ENCODE measurements at places on chromosomes 11 and 22. TPM values are rescaled to one million over a fixed set of nuclear protein-coding genes. Genes with fewer than 3 reads are reported as not detected.
A peak's percentile ranks its signal among the peaks of the same experiment; 100 is the strongest.

GRCh38 chr11:18321969-18322711, at the start of the genes GTF2H1 and HPS5:
Gene GTF2H1, plus strand, starts transcription at chr11:18322567. Its CDS starts 10,508 bp downstream, at chr11:18333075.
Gene HPS5, minus strand, starts transcription at chr11:18322140. Its CDS starts 4,282 bp downstream, at chr11:18317858.
- no peaks in the 10 kb centered on the region for H3K27me3 ChIP-seq
- peak; percentile 98 for DNase-seq
- H3K36me3 ChIP-seq, result no peaks in the 10 kb centered on the region
- peaks cover 19% of the 10 kb centered on the region for H3K4me1 ChIP-seq

- peak; percentile 91 for DNase-seq
- H3K4me1 ChIP-seq, result no peaks in the 10 kb centered on the region
- H3K36me3 ChIP-seq, result no peaks in the 10 kb centered on the region
These were observed 23.9 kb upstream of the SCGB1A1 start for GRCh38 chr11:62394825-62395538.

- no peak for DNase-seq
- H3K4me3 ChIP-seq, result no peak overlapping the region
- no peaks in the 10 kb centered on the region for H3K27me3 ChIP-seq
- no peaks in the 10 kb centered on the region for H3K36me3 ChIP-seq
- H3K4me1 ChIP-seq, result no peaks in the 10 kb centered on the region
These were observed 24.6 kb downstream of the OR2AG2 start for GRCh38 chr11:6747097-6747668.

DNA sequence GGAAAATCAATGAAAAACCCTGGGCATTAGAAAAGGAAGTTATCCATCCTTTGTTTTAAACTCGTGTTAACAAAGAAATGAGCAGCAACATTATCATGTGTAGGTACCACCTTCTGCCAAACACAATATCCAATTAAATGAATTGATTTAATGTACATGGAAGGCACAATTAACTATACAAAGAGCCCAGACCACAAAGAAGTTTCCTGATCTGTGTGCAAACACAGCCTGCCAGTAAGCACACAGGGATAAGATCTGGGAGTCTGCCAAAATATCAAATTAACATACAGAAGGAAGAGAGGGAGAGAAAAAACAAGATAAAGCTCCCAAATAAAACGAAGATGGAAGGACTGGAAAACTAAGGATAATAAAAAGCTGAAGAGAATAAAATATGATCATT, 54.1 kb upstream of the SLC25A1 start:
- H3K27ac ChIP-seq, result no peak overlapping the region
- H3K27me3 ChIP-seq, result no peaks in the 10 kb centered on the region
- H3K4me3 ChIP-seq, result no peak overlapping the region
- H3K4me1 ChIP-seq, result no peaks in the 10 kb centered on the region
- H3K36me3 ChIP-seq, result no peaks in the 10 kb centered on the region

DNA sequence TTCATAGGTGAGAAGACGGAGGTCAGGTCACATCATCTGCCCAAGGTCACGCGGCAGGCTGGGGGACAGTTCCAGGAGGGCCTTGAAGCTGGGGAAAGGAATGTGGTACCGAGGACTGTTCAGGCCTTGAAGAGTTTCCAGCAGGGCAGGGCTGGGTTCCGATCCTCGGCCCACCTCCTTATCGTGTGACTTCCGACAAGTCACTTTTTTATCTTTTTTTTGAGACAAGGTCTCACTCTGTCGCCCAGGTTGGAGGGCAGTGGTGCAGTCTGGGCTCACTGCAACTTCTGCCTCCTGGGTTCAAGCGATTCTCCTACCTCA, 623 bp downstream of the NDUFS8 start:
- H3K36me3 ChIP-seq, result no peaks in the 10 kb centered on the region
- no peaks in the 10 kb centered on the region for H3K4me1 ChIP-seq
- no peaks in the 10 kb centered on the region for H3K27me3 ChIP-seq

GRCh38 chr11:111046291-111046690, 199.2 kb upstream of the POU2AF2 start:
- no peaks in the 10 kb centered on the region for H3K36me3 ChIP-seq
- H3K4me1 ChIP-seq, result no peaks in the 10 kb centered on the region
- no peak overlapping the region for H3K4me3 ChIP-seq
- DNase-seq, result no peak

DNA sequence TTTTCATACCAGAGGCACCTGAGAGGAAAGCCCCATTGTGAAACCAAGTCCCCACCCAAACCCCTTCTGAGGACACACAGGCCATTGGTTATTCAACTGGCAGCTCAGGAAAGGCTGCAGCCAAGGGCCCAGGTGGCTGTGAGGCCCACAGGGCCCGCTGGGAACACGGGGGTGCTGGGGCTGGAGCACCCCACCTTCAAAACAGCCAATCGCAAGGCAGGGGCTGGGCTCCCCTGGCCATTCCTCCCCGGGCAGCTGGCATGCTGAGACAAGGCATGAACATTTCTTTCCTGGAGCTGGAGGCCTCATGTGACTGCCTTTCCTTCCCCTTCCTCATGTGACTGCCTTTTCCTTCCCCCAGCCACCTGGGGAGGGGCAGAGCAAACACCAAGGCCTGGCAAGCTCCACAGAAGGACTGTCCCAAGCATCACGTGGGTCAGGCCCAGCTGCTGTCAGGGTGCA, 76.9 kb downstream of the PIWIL3 start:
- DNase-seq, result no peak
- H3K27me3 ChIP-seq, result no peaks in the 10 kb centered on the region
- no peaks in the 10 kb centered on the region for H3K4me1 ChIP-seq
- no peak overlapping the region for H3K4me3 ChIP-seq
- no peak overlapping the region for H3K27ac ChIP-seq
- H3K36me3 ChIP-seq, result no peaks in the 10 kb centered on the region

- H3K4me3 ChIP-seq, result no peak overlapping the region
- H3K27me3 ChIP-seq, result no peaks in the 10 kb centered on the region
- H3K27ac ChIP-seq, result no peak overlapping the region
These were observed 134.4 kb upstream of the NCAM1 start for GRCh38 chr11:112826788-112827187.

DNA sequence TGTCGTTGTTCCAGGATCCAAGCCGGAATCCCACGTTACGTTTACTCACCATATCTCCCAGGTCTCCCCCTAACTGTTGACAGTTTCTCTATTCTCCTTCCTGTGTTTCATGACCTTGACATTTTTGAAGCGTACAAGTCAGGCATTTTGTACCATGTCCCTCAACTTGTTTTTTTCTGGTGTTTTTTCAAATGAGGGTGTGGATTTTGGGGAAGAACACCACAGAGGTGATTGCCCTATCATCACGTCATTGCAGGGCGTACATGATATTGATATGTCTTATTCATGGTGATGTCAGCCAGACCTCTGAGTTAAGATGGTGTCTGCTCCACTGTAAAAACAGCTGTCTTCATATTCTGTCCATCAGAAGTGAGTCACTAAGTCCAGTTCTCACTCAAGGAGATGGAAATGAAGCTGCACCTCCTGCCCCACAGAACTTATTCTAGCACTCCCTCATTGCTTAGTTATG, 28.3 kb upstream of the SOX10 start:
- H3K36me3 ChIP-seq, result no peaks in the 10 kb centered on the region
- H3K27me3 ChIP-seq, result no peaks in the 10 kb centered on the region
- no peak overlapping the region for H3K4me3 ChIP-seq
- DNase-seq, result no peak

- H3K27ac ChIP-seq, result no peak overlapping the region
- no peaks in the 10 kb centered on the region for H3K27me3 ChIP-seq
- H3K36me3 ChIP-seq, result no peaks in the 10 kb centered on the region
- peaks cover 28% of the 10 kb centered on the region for H3K4me1 ChIP-seq
These were observed 11.0 kb downstream of the CTNND1 start for GRCh38 chr11:57772562-57772961.

DNA sequence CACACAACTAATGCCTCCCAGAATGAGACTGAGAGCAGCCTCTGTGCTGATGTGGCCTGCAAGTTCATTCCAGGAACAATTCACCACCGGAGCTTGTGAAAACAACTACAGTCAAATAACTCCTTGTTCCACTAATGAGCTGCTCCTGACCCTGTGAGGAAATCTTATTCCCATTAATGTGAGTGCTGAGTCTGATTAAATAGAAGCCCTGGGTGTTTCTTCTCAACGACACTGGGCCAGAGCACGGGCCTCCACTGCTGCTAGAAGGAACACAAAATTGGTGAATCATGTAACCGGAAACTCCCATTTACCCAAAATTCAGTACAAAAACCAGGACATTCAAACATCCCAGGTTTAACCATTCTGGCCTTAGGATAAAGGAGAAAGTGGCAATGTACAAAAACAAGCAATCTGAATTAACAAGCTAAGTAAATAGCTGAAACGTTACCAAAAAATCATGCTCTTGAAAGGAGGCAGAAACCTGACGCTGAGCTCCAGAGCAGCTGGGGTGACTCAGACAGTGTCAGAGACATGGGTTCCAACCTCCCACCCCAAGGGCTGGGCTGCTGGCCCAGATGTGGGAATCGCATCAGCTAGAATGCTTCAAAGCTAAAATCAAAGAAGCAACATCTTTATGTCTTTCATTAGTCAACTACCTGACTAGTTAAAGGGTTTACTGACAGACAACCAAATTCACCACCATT, 26.7 kb downstream of the SERGEF start:
- H3K27me3 ChIP-seq, result no peaks in the 10 kb centered on the region
- DNase-seq, result peak; percentile 67
- peaks cover 11% of the 10 kb centered on the region for H3K4me1 ChIP-seq
- H3K27ac ChIP-seq, result peak overlapping the region; percentile 96

DNA sequence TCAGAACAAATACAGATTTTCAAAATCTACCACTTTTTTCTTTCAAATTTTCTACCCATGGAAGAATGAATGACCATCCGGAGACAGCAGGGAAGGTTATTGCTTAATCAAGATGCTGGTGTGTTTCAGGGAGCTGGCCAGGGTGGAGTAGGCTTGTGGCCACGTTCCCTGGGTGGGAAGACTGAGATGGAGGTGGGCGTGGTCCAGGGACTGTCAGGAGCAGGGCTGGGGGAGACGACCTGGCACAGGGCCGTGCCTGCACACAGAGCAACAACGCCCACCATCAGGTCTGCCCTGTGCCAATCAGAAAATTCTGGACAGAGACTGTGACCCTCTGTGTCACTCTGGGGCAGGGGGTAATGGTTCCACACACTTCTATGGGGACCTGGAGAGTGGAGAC, 7.1 kb upstream of the APOBEC3H start:
- no peaks in the 10 kb centered on the region for H3K36me3 ChIP-seq
- no peak overlapping the region for H3K4me3 ChIP-seq
- no peak for DNase-seq
- H3K27ac ChIP-seq, result no peak overlapping the region
- H3K27me3 ChIP-seq, result no peaks in the 10 kb centered on the region

GRCh38 chr11:64734811-64735724, 8.9 kb downstream of the RASGRP2 start:
- no peak overlapping the region for H3K4me3 ChIP-seq
- DNase-seq, result no peak
- H3K4me1 ChIP-seq, result no peaks in the 10 kb centered on the region
- no peak overlapping the region for H3K27ac ChIP-seq

- H3K4me3 ChIP-seq, result no peak overlapping the region
- no peak for DNase-seq
- H3K27me3 ChIP-seq, result no peaks in the 10 kb centered on the region
- H3K27ac ChIP-seq, result no peak overlapping the region
- no peaks in the 10 kb centered on the region for H3K4me1 ChIP-seq
These were observed 857.9 kb downstream of the TBC1D22A start for GRCh38 chr22:47620391-47620790.

DNA sequence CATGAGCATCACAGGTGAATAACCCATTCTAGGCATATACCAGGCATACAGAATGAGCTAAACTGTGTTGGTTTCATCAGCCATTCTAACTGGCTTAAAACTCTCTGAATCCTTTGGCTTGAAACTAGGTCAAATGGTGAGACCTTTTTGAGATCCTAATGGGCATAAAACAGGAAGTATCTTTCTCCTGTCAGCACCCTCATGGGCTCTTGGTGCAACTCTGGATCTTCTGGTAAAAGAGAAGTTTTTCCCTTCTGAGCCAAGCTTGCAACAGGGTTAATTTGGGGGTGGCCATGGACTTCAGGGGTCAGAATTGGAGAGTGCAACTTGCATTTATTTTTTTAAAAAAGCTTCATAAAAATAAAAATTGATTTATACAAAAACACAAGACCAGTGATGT, 67.9 kb upstream of the GRAMD1B start:
- peaks cover 3% of the 10 kb centered on the region for H3K27me3 ChIP-seq
- H3K4me3 ChIP-seq, result no peak overlapping the region
- DNase-seq, result no peak

- H3K27ac ChIP-seq, result no peak overlapping the region
- peaks cover 2% of the 10 kb centered on the region for H3K4me1 ChIP-seq
- H3K27me3 ChIP-seq, result peaks cover 1% of the 10 kb centered on the region
These were observed 77.0 kb upstream of the DDI1 start for GRCh38 chr11:103959279-103959942.

DNA sequence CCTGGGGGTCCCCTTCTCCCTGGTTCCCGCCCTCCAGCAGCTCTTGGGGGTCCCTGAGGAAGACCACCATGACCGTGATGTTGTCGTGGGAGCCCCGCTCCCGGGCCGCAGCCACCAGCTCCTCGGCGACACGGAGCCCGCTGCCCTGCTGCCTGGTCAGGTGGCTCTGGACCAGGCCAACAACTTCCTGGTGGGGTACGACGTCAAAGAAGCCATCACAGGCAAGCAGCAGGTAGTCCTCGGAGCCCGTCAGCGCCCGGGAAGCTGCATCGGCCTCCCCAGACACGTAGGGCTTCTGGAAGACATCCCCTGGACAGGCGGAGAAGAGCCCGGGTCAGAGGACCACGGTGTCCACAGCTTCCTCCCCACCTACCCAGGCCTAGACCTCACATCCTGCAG, 29.5 kb downstream of the PPM1F start:
- H3K4me3 ChIP-seq, result no peak overlapping the region
- H3K36me3 ChIP-seq, result no peaks in the 10 kb centered on the region
- H3K27ac ChIP-seq, result no peak overlapping the region
- no peak for DNase-seq

GRCh38 chr11:106011481-106011880, 10.6 kb downstream of the MSANTD4 start:
- H3K27me3 ChIP-seq, result no peaks in the 10 kb centered on the region
- no peak for DNase-seq
- peaks cover 2% of the 10 kb centered on the region for H3K4me1 ChIP-seq

GRCh38 chr11:13495929-13496328, at the start of gene PTH:
Gene PTH, minus strand, starts transcription at chr11:13495997. Its CDS starts 3,142 bp downstream, at chr11:13492855.
- H3K4me1 ChIP-seq, result no peaks in the 10 kb centered on the region
- H3K4me3 ChIP-seq, result no peak within 1 kb of the TSS
- no peak for DNase-seq
- H3K36me3 ChIP-seq, result no peaks in the 10 kb centered on the region

CAVIN3 gene
- 176 TPM for total RNA-seq

NFRKB gene
- total RNA-seq, result 30.9 TPM

HOATZ gene
- not detected for total RNA-seq

WT1 gene
- total RNA-seq, result not detected

YPEL4 gene
- 1.8 TPM for total RNA-seq

MLC1 gene
- 0.39 TPM for total RNA-seq

CNIH2 gene
- 1.1 TPM for total RNA-seq

TENM4 gene
- 4.7 TPM for total RNA-seq

MN1 gene
- 22.5 TPM for total RNA-seq
